Nephron progenitor cell (in vitro differentiated cells): ENCODE measurements at places on chromosomes 5 and 9.

DNA sequence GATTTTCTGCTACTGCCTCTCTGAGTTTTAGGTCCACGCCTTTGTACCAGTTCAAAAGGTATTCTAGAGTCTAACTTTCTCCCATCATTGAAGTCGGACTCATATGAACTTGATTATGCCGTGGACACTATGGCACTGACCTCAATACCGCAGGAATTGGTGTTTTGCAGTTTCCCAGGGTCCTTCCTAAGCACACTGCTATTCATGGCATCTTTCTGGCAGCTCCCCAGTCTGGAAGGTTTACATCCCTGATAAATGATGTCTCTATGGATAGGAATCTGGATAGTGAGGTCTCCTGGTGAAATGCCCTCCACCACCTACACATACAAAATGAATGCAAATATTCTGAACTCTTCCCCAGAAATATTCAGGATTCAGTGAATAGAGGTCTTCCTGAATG is 422.2 kb downstream of the CTNND2 start:
- DNase-seq = no peak

GRCh38 chr9:15982182-15982581 is 429.3 kb downstream of the CCDC171 start:
- no peak for DNase-seq

DNA sequence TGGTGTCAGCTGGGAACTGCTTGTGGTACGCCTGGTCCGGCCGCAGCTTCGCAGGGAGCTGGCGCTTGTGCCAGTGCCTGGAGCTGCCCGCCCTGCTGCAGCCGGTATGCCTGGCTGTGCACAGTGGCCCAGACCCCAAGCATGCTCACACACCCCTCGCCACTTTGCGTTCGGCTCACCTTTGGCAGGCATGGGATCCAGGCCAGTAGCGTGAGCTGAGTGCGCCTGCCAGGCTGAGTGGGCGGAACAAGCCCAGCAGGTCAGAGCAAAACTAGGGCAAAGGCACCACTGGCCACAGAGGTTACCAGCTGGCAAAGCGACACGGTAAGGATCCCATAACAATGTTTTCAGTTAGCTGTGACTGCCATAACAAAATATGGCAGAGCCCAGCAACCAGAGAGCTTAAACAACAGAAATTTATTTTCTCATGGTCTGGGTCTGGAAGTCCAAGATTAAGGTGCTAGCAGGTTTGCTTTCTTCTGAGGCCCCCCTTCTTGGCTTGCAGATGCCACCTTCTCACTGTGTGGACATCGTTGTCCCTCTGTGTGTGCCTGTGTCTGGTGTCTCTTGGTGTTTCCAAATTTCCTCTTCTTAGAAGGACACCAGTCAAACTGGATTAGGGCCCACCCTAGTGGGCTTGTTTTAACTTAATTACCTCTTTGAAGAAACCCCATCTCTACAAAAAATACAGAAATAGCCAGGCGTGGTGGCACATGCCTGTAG is 61.6 kb downstream of the PSAT1 start:
- DNase-seq = no peak

DNA sequence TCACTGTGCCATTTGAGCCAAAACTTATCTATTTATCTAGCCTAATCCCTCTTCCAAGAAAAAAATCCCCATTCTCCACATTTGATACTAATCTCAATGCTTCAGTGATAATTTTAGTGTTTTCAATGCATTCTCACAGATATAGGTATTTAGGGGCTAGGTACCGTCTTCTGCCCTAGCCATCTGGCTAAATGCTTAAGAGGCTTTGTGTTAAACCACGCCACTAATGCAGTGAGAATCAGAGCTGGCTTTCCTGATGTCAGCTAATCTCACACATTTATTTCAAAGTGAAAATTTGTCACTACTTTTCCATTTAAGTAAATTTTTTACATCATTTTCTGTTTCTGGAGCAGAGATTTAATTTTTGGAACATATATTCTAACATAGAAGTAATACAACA is 479.7 kb downstream of the MAN2A1 start:
- no peak for DNase-seq

DNA sequence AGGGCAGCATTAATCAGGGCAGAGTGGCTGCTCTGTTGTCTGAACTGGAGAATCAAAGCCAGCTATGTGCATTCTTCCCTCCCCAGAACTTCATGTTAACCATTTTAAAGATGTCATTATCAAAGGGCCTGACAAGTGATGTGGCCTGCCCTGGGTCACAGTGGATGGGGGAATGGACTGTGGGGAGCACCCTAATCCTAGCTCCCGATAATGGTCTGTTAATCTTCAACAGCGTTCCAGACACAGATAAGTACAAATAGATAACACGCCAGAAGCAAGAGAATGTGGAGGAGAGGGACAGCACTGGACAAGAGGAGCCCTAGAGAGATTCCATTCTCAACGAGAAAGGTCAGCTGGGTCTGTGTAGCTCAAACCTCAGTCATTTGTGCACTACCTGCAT is 77.5 kb downstream of the DPYSL3 start:
- no peak for DNase-seq

- DNase-seq = no peak
These were observed 144.0 kb downstream of the ATG10 start for GRCh38 chr5:82115858-82116257.

DNA sequence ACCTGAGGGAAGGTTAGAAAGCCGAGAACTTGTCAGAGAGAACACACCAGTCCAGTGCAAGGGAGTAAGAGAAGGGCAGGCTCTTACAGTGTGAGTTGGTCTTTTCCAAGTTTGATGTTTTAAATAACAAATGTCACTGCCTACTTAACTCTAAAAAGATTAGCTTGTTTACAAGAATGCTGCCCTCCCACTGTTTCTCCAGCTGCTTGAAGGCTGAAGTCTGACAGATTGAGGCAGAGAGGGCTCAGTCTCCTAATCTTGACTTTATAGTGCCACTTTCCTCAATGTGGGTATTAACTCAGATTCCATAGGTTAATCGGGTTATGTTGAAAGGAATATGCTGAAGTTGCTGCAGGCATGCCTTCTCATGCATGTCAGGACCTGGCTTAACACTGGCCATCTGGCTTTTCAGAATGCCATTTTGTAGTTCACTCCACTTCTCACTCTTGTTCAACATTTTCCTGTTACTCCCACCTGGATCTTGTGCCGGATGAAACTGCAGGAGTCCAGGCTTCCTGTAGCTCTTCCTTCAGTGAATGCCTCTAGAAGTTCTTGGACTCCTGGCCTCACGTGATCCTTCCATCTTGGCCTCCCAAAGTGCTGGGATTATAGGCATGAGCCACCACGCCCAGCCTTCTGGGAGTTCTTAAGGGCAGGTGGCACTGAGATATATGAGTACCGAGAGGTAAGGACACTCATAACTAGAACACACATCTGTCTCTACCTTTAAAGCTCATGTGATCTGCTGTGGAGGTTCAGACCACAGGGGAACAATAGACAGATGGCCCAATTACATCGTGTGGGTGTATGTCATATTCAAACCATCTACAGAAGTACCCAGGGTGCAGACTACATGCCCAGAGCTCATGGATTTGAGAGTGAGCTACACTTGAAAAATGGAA is 249.7 kb downstream of the ARHGAP26 start:
- DNase-seq = no peak

DNA sequence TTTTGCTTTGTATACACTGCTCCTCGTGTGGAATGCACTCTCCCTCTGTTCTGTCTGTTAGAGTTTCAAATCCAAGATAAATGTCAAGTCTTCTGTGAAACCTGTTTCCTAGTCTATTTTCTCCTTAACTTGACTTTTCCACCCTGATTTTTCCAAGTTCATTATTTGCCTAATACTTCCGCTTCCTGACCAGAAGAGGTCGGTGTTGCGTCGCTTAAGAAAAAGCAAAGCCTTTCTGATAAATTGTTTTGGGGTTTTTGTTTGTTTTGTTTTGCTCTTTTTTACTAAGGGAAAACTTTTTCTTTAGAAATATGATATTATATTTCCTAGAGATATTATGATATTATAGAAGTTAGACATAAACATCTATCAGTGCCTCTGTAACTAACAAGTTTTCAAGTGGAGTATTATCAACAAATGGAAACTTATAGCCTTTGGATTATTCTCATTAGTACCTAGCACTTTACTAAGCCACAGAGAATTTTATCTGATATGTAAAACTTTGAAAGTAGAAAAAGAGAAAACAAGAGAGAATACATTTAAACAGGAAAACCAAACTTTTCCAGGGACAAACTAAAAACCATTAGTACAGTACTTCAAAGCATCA is 55.8 kb downstream of the PHAX start:
- DNase-seq = peak; percentile 31

- no peak for DNase-seq
These were observed 6.5 kb upstream of the MAT2B start for GRCh38 chr5:163498886-163499285.

DNA sequence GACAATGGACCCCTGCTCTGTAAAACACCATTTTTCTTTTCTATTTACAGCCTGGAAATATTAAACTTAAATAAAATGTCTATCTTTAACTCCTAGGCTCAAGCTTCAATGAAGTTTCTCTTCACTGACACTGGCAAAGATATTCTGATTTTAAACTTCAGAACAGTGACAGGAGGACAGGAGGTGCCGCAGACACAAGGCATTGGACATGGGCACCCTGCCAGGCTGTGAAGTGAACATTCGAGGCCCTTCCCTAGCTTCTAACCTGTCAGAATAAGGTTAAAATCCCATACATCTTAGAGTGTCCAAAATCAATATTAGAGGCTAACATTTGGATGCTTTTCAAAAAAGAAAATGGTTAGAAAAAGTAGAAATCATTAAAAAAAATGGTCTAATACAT is 9.2 kb downstream of the SEMA5A start:
- no peak for DNase-seq

DNA sequence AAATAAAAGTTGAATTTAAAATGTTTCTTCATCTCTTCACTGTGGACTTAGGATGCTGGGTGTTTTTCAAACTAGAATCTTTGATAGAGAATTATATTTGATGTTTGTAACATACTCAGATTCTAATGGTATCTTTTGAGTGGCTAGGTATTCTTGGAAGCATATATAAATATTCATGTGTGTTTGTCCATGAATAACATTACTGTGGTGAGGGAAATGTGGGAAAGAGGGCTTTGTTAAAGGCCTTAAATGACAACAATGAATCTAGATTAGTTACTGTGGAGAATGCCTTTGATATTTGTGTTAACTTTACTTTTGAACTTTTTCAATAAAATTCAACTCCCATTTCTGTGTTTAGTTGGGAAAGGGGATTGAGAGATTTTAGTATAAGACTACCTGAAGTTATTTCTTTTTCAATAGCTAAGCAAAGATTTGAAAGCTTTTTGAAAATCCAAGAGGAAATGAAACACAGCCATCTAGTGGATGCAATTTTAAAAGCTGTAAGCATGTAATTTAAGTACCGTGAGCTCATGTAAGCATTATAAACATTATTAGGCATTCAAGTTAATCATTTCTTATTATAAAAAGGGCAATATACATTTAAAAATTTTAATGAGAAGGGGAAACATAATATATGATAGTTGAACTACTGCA is 69.6 kb downstream of the CCDC171 start:
- no peak for DNase-seq

DNA sequence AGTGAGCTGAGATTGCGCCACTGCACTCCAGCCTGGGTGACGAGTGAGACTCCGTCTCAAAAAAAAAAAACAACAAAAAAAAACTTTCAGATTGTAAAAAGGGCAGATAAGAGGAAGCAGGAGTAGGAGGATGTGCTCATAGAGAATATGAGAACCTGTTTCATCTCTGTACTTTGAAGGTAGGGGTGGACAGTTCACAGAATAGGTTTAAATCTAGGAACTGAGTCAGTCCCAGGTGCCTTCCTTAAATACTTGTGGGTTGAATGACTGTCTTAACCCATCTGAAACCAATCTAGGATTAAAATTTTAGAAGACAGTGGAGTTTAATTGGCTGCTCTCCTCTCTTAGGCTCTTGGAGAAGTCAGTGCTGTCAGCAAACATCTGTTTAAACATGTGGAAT is 12.4 kb downstream of the POLK start:
- DNase-seq = no peak

DNA sequence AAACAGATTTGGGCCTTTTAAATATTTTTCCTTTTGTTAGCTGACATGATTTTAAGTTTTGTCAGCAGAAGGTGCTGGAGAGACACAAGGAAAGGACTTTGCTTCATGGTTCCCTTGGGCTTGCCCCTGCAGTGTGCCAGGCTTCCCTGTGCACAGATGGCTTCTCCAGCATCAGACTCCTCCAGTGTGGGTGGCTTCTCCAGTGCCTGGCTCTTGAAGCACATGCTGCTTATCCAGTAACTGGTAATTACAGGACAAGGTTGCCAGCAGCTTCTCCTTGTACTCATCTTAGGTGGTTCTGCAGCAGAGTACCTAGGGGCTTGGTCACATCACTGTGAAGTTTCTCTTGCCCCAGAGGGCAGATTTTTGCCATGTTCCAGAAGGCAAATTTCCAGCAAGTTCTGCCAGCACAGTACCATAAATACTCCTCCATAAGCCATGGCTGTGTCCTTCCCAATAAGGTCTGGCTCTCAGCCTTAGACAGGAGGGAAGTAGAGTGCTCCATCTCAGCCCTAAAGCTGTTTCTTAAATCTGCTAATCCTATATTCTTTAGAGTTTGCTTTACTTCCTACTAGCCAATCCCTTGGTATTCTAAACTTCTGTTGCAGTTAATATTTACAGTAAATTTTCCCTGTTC is 62.4 kb downstream of the PJA2 start:
- no peak for DNase-seq
